Astrocyte (in vitro differentiated cells and primary cell): ENCODE measurements at places on chromosomes 3 and 15. TPM values are rescaled to one million over a fixed set of nuclear protein-coding genes. Genes with fewer than 3 reads are reported as not detected.
A peak's percentile ranks its signal among the peaks of the same experiment; 100 is the strongest.

DNA sequence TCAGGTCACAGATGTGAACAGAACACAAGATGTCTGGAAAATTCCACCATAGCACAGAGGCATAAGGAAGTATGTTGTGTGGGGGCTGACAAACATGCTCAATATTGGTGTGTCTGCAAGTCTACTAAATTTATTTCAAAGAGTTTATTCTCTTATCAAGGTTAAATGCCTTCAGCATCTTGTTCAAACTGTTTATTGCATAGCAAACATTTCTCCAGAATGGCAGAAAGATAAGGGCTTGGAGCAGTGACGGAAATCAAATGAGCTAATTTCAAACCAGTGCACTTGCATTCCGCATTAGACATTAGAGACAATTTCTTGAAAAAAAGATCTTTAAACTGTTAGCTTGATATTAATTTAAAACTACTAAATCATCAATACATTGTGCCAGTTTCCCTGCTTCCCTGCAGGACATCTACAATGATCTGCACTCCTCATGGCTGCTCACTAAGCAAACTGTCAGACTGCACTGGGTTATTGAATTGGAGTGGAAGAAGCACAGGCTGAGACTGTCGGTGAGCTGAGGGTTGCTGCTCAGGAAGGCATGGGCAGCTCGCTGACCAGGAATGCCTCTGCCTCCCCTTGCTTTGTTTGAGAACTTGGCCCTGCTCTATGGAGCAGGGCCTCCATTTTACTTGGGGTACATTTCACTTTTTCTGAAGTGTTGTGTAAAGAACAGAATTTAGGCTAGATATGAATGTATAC, 89.4 kb downstream of the KCNAB1 start:
- no peaks in the 10 kb centered on the region for H3K27me3 ChIP-seq
- peak; percentile 54 for DNase-seq
- peaks cover 17% of the 10 kb centered on the region for H3K4me1 ChIP-seq
- H3K27ac ChIP-seq, result no peak overlapping the region
- H3K36me3 ChIP-seq, result no peaks in the 10 kb centered on the region

Gene CFAP100
- not detected in 2 replicates for total RNA-seq

Gene LRRC31
- total RNA-seq, result 0.16 TPM in 1 of 2 replicates, not detected in the other

DNA sequence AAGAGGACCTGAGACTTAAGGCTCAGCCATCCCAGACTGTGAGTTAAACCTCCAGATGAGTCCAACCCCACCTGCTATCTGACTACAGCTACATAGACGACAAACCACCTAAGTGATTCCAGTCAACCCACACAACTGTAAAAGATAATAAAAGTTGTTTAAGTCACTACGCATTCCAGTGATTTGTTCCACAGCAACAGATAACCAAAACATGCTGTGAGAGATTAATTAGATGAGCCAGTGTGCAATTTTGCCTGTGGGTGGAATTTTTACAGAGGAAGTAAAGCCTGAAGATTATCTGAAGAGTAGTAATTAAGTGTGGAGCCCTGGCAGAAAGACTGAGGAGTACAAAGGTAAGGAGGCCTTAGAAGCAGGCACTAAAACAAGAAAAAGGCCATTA, 5.4 kb downstream of the BTBD1 start:
- H3K36me3 ChIP-seq, result no peaks in the 10 kb centered on the region
- peaks cover 9% of the 10 kb centered on the region for H3K4me1 ChIP-seq

GRCh38 chr15:91307601-91308000, 207.5 kb downstream of the SV2B start:
- DNase-seq, result no peak
- no peaks in the 10 kb centered on the region for H3K4me1 ChIP-seq
- no peaks in the 10 kb centered on the region for H3K36me3 ChIP-seq
- H3K27ac ChIP-seq, result no peak overlapping the region
- no peak overlapping the region for H3K4me3 ChIP-seq
- peaks cover 2% of the 10 kb centered on the region for H3K27me3 ChIP-seq

DNA sequence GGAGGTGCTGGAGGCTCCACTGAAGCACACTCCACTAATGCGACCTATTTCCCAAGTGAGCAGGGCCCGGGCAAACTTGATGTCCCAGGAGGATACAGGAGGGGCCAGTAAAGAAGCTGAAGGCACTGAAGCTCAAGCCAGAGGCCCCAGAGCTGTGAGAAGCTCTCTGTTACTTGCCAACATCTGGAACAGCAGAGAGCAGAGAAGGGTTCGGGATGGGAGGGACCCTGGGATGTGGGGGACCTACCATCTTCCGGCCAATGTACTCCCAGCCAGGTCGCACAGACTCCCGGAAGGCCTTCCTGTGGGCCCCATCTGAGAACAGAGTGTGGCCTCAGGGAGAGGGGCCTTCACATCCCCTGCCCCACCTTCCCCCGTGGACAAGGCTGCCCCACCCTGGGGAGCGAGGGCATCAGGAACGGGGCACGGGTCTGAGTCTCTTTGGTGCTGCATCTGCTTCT, 3.1 kb downstream of the HHATL start:
- H3K4me3 ChIP-seq, result no peak overlapping the region
- H3K27ac ChIP-seq, result no peak overlapping the region
- DNase-seq, result no peak
- H3K4me1 ChIP-seq, result no peaks in the 10 kb centered on the region
- H3K36me3 ChIP-seq, result no peaks in the 10 kb centered on the region

Gene PLA1A
- total RNA-seq, result 0.91 and 2.0 TPM in 2 replicates

GRCh38 chr3:139602003-139602402, 62.5 kb upstream of the RBP1 start:
- no peak overlapping the region for H3K27ac ChIP-seq
- no peak overlapping the region for H3K4me3 ChIP-seq
- no peaks in the 10 kb centered on the region for H3K27me3 ChIP-seq
- H3K4me1 ChIP-seq, result no peaks in the 10 kb centered on the region
- no peaks in the 10 kb centered on the region for H3K36me3 ChIP-seq
- no peak for DNase-seq

DNA sequence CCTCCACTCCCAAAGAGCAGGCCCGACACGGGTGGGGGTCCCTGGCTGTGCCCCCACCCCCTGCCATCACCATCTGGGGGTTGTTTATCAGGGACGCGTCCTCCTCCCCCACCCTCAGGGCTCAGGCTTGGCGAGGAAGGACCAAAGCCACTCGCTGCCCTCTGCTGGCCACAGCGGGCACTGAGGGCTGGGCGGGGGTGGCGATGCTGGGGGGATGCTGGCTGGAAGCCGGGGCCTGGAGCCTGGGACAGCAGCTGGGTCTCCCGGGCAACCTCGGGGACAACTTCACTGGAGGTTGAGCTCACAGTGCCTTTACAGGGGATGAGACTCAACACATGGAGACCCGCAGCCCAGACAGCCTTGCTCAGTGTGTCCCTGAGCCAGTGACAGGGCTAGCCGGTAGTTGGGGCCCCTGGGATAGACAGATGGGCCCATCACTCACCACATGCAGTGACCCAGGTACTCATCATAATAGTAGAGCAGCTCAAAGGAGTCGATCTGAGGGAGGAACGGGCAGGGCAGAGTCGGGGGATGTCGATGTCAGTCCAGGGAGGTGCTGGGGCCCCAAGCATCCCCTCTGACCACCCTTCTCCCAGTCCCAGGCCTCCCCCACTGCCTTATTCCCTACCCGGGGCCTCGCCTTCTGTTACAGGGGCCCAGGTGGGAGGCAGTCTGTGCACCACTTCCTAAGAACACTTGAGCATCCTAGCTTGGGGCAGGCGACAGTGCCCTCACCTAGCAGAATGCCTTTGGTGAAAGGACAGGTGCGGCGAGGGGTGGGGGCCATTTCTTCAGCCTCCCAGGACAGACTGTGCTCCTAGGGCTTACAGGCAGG, 5.9 kb upstream of the CALML4 start:
- H3K27me3 ChIP-seq, result no peaks in the 10 kb centered on the region
- H3K36me3 ChIP-seq, result no peaks in the 10 kb centered on the region
- DNase-seq, result no peak
- no peak overlapping the region for H3K27ac ChIP-seq

Gene MORC1
- not detected in 2 replicates for total RNA-seq

GRCh38 chr3:124557433-124558232, 172.6 kb upstream of the UMPS start:
- no peak overlapping the region for H3K27ac ChIP-seq
- peak; percentile 59 for DNase-seq
- no peaks in the 10 kb centered on the region for H3K36me3 ChIP-seq
- H3K27me3 ChIP-seq, result no peaks in the 10 kb centered on the region
- H3K4me1 ChIP-seq, result peaks cover 30% of the 10 kb centered on the region

Gene KLHL40
- not detected in 2 replicates for total RNA-seq

Gene ISG20
- 15.9 and 18.6 TPM in 2 replicates for total RNA-seq

Gene ITIH1
- not detected in 2 replicates for total RNA-seq

- no peaks in the 10 kb centered on the region for H3K4me1 ChIP-seq
- DNase-seq, result peak; percentile 44
- no peaks in the 10 kb centered on the region for H3K36me3 ChIP-seq
- H3K27ac ChIP-seq, result no peak overlapping the region
Observed at GRCh38 chr3:161567577-161568361, 71.2 kb downstream of the OTOL1 start.

Gene PPM1L
- total RNA-seq, result 5.5 and 6.3 TPM in 2 replicates

GRCh38 chr3:183185696-183186095, 23.2 kb upstream of the LAMP3 start:
- H3K27ac ChIP-seq, result no peak overlapping the region
- no peaks in the 10 kb centered on the region for H3K27me3 ChIP-seq
- H3K4me3 ChIP-seq, result no peak overlapping the region
- DNase-seq, result peak; percentile 71
- no peaks in the 10 kb centered on the region for H3K36me3 ChIP-seq

Gene PAQR5
- 0.87 and 1.2 TPM in 2 replicates for total RNA-seq

Gene GPR160
- total RNA-seq, result 0.79 and 1.4 TPM in 2 replicates

Gene ITGA11
- total RNA-seq, result 193 and 369 TPM in 2 replicates

- no peaks in the 10 kb centered on the region for H3K27me3 ChIP-seq
- H3K27ac ChIP-seq, result no peak overlapping the region
- DNase-seq, result no peak
Observed at GRCh38 chr3:188146219-188146618, 7.7 kb upstream of the LPP start.

DNA sequence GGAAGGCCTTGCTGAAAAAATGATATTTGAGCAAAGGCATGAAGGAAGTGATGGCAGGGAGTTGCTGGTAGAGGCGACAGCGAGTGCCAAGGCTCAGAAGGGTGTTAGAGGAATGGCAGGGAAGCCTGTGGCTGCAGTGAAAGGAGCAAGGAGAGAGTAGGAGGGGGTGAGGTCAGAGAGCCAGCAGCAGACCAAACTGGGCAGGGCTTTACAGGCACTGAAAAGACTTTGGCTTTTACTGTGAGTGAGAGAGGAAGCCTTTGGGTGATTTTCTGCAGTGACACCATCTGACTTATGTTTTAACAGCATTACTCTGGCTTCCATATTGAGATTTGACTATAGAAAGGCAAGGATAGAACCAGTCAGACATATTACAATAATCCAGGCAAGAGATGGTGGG, 11.4 kb downstream of the TICRR start:
- H3K4me1 ChIP-seq, result peaks cover 9% of the 10 kb centered on the region
- H3K36me3 ChIP-seq, result peaks cover 22% of the 10 kb centered on the region
- DNase-seq, result no peak
- no peak overlapping the region for H3K27ac ChIP-seq
- H3K4me3 ChIP-seq, result no peak overlapping the region
- no peaks in the 10 kb centered on the region for H3K27me3 ChIP-seq

DNA sequence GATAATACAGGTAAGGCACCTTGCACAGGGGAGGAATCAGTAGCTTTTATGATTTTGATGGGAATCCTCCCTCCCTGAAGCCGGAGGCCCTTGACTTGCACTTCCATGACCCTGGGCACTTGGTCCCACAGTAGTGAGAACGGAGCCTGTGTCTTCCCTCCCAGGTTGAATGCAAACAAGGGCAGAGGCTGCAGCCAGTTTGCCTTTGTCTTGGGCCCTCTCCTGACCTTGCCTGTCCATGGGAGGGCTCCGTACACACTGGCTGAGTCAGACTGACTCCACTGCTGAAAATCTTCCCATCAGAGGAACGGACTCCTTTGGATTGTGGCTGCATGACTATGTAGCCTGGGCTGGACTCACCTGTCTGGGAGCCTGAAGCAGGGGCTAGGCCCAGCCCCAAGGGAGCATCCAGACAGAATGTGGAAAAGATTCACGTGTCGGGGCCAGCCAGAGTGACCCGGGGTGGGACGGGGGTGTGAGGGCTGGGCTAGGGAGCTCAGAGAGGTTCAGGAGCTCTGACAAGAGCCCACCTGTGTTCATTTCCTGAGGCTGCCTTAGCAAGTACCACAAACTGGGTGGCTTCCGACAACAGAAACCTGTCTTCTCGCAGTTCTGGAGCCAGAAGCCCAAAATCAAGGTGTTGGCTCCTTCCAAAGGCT, 9.5 kb downstream of the TBC1D21 start:
- peaks cover 2% of the 10 kb centered on the region for H3K27me3 ChIP-seq
- no peaks in the 10 kb centered on the region for H3K4me1 ChIP-seq
- DNase-seq, result no peak
- H3K4me3 ChIP-seq, result no peak overlapping the region

DNA sequence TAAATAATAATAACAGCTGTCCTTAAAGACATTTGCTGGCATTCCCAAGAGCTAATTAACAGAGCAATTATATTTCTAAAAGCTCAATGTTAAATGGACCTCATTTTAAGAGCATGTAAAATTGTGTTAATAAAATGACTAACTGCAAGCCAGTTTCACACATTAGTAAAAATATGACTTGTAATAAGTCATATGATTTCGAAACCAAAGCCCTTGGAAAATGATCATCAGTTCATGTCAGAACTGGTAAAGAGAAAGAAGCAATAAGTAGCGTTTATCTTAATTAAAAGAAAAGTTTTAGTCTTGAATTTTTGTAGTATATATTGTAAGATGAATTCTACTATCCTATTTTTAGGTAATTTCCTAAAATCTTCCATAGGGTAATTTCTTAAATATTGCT, 310.7 kb downstream of the CNTN3 start:
- DNase-seq, result no peak
- no peaks in the 10 kb centered on the region for H3K4me1 ChIP-seq

Gene SCAPER
- 8.6 and 12.9 TPM in 2 replicates for total RNA-seq

- no peaks in the 10 kb centered on the region for H3K36me3 ChIP-seq
- H3K27me3 ChIP-seq, result peaks cover 13% of the 10 kb centered on the region
- H3K4me1 ChIP-seq, result no peaks in the 10 kb centered on the region
- H3K4me3 ChIP-seq, result no peak overlapping the region
- no peak for DNase-seq
Observed at GRCh38 chr3:196604548-196604947, 34.9 kb upstream of the NRROS start.

Gene ACAD11
- 13.0 and 14.4 TPM in 2 replicates for total RNA-seq

Gene BOC
- 20.2 TPM in 2 replicates for total RNA-seq
